ENCODE measurements at places on chromosomes 12 and 14.

DNA sequence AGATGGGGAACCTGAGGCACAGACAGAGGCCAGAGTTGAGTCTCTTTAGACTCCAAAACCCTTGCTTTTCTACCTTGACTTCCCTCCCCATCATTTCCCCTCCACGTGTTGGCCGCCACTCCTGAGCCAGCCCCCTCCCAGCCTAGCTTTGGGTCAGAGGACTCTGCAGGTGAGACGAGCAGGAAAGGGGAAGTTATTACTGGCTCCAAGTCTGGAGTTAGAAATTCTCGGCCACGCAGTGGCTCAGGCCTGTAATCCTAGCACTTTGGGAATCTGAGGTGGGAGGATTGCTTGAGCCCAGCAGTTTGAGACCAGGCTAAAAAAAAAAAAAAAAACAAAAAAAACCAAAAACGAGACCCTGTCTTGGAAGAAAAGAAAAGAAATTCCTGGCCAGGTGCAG is 8.8 kb downstream of the VSX2 start:
- no peak for DNase-seq

GRCh38 chr12:61348871-61349270 is 911.3 kb upstream of the USP15 start:
- no peak for DNase-seq

DNA sequence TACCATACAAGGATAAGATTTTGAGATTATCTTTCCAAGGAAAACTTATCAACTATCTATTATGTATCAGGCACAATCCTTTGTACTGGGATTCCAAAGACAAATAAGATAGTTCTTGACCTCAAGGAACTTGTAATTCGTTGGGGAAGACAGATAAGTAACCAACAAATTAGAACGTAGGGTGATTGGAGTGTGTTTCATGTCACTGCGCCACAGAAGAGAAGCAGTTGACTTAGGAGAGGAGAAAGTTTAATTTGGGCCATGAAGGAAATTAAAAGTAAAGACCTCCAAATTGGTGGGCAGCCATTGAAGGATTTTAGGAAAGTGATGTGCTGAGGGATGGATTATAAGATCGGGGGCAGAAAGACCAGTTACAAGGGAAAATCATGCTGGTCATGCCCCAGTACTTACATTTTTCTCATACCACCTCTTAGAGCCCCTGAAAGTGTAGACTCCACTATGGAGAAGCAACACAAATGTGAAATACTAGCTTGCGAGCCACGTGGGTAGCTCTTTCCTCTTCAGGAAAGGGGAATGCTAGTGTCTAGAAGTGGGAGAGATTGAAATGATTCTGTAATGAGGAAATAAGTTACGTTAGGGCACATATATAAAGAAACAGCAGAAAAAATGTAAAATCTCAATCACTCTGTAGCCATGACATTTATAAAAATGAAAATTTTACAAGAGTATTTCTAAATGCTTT is 148.7 kb downstream of the ETV6 start:
- DNase-seq: no peak

- DNase-seq: no peak
These were observed 9.5 kb downstream of the PHETA1 start for GRCh38 chr12:111359231-111359913.
